ENCODE measurements at places on chromosomes 16 and 17.
A peak's percentile ranks its signal among the peaks of the same experiment; 100 is the strongest.

GRCh38 chr16:27700304-27700995, 150.5 kb downstream of the KATNIP start:
- H3K4me1 ChIP-seq = no peaks in the 10 kb centered on the region
- no peak overlapping the region for H3K27ac ChIP-seq
- H3K27me3 ChIP-seq = no peaks in the 10 kb centered on the region
- no peak for DNase-seq
- no peaks in the 10 kb centered on the region for H3K36me3 ChIP-seq
- no peak overlapping the region for H3K4me3 ChIP-seq

DNA sequence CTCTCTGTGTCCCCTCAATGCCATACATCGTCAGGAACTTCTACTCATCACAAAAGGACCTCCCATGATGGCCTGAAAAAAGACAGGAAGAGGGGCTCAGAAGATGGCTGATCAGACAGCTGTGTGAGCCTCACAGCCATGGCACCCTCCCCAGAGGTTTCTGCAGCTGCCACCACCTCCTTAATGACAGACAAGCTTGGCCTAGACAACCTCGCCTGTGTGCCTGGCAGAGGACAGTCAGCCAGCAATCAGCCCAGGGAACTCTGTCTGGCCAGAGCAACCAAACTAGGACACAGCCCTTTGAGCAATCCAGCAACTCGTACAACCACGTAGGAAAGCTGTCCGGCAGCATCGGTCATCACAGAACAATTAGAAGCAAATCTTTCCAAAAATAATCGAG, 54.2 kb upstream of the MED9 start:
- no peak overlapping the region for H3K4me3 ChIP-seq
- peaks cover 11% of the 10 kb centered on the region for H3K4me1 ChIP-seq
- no peak for DNase-seq
- no peaks in the 10 kb centered on the region for H3K27me3 ChIP-seq

DNA sequence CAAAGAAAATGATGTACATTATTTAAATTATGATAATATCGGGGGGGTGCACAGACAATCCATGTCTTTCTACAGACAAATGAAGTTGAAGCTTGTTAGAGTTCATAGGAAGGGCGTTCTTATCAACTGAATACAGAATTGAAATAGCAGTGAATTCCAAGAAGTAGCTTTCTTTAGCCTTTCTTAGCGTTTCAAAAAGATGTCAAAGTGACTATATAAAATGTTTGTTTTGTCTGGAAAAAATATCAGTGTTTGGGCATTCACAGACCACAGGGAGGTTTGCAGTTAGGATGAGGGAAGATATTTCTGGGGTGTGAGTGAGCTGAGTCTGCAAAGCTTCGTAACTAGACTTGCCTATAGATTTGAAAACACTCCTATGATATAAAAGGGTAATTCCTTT, 55.0 kb downstream of the STX8 start:
- peaks cover 14% of the 10 kb centered on the region for H3K4me1 ChIP-seq
- no peaks in the 10 kb centered on the region for H3K36me3 ChIP-seq
- H3K4me3 ChIP-seq = no peak overlapping the region
- no peak for DNase-seq
- H3K27me3 ChIP-seq = no peaks in the 10 kb centered on the region

DNA sequence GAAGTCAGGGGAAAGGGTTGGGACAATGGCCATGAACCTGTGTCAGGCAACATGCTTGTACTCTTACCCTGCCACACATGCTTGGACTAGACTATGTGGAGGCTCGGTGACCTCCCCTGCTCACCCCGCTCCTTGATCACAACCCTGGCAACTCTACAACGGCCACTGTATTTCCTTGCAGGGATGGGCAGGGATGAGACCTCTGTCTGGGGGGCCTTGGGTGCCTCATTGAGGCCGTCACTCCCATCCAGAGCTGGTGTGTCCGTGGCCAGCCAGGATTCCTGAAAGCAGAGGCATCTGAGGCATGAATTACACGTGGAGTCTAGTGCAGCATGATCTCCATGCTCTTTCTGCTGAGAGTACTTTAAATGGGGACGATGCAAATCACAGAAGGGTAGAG, 948 bp downstream of the PLA2G15 start:
- peaks cover 5% of the 10 kb centered on the region for H3K36me3 ChIP-seq
- peak overlapping the region; percentile 96 for H3K4me3 ChIP-seq
- peaks cover 21% of the 10 kb centered on the region for H3K4me1 ChIP-seq
- H3K27me3 ChIP-seq = no peaks in the 10 kb centered on the region
- DNase-seq = no peak
- no peak overlapping the region for H3K27ac ChIP-seq

DNA sequence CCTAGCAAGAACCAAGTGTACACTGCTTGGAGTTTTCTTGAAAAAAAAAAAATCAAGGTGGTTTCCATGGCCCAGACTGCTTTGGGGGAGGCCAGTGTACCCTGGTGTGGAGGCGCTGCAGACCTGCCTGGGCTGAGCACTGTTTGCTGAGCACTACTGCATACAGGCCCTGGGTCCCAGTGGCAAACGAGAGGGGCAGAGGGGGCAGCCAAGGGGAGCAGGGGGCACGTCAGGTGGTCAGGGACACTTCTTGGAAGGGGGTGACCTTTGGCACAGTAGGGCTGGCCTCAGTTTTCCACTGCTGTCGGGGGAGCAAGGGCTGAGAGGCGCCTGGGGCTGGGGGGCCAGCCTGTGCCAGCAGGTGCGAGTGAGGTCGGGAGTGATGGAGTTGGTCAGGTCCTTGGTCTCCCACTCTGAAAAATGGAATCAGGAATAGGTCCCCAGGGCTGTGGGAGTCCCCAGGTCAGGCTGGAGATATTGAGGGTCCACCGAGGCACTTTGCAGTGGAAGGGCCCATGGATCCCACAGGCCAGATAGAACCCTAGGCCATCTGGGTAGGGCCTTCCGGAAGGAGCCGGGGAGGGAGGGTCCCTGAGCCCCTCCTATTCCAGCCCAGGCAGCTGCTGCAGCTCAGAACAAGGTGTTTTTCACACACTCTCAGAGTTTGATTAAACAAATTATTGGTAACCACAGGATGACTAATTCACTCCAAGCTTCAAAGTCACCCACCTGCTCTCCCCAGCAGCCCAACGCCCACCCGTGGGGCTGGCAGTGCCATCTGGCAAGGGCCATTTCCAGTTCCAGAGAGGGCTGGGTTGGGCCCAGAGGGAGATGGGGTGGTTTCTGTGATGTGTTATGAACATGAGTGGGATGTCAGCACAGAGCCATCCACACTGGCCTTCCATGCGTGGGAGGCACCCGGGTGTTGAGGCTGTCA, 3.5 kb downstream of the ZFPM1 start:
- peak overlapping the region; percentile 84 for H3K4me3 ChIP-seq
- DNase-seq = peak; percentile 51
- peaks cover 28% of the 10 kb centered on the region for H3K4me1 ChIP-seq
- H3K27ac ChIP-seq = peak overlapping the region; percentile 84
- no peaks in the 10 kb centered on the region for H3K27me3 ChIP-seq
- no peaks in the 10 kb centered on the region for H3K36me3 ChIP-seq

GRCh38 chr16:58503166-58503862, 3.4 kb downstream of the NDRG4 start:
- H3K36me3 ChIP-seq = no peaks in the 10 kb centered on the region
- H3K4me1 ChIP-seq = peaks cover 9% of the 10 kb centered on the region
- DNase-seq = no peak

- no peak for DNase-seq
- peaks cover 16% of the 10 kb centered on the region for H3K36me3 ChIP-seq
- H3K27ac ChIP-seq = no peak overlapping the region
- no peaks in the 10 kb centered on the region for H3K27me3 ChIP-seq
- H3K4me1 ChIP-seq = peaks cover 6% of the 10 kb centered on the region
- no peak overlapping the region for H3K4me3 ChIP-seq
Measured at GRCh38 chr17:14089179-14089578, 19.9 kb downstream of the COX10 start.

DNA sequence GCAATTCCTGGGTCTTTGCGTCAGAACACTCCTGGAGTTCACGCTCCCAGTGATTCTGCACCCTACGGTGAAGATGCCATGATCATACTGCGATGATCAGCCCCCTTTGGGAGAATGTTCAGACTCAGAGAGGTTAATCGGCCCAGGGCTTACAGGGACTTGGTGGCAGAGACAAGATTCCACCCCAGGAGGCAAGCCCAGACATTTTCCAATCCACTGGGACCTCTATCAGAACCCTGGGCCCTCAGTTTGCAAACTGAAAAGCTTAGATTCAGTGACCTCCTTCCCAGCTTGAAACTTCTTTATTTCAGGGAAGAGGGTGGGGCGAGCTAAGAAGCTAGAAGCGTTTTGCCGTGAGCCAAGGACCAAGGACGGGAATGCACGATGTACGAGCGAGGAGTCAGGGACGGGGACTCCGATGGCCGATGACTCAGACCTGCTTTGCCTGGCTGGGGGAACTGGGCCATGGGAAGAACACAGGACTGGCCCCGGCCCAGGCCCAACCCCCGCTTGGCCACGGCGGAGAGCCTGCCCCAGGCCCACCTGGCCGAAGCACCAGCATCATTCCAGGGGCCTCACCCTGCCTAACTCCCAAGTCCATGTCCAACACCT, 34.7 kb downstream of the SOCS3 start:
- H3K4me3 ChIP-seq = no peak overlapping the region
- H3K27ac ChIP-seq = no peak overlapping the region
- no peak for DNase-seq
- peaks cover 9% of the 10 kb centered on the region for H3K27me3 ChIP-seq

- peaks cover 18% of the 10 kb centered on the region for H3K4me1 ChIP-seq
- H3K36me3 ChIP-seq = peaks cover 6% of the 10 kb centered on the region
- H3K27ac ChIP-seq = peak overlapping the region; percentile 64
Measured at GRCh38 chr16:4693956-4694641, 737 bp downstream of the NUDT16L1 start.

- no peak overlapping the region for H3K27ac ChIP-seq
- H3K27me3 ChIP-seq = peaks cover 3% of the 10 kb centered on the region
- DNase-seq = no peak
Measured at GRCh38 chr17:14779241-14779640, 478.4 kb downstream of the HS3ST3B1 start.

- DNase-seq = no peak
- H3K4me3 ChIP-seq = no peak overlapping the region
- H3K27me3 ChIP-seq = no peaks in the 10 kb centered on the region
- H3K4me1 ChIP-seq = no peaks in the 10 kb centered on the region
- H3K27ac ChIP-seq = no peak overlapping the region
- no peaks in the 10 kb centered on the region for H3K36me3 ChIP-seq
Measured at GRCh38 chr17:17525311-17525710, 29.1 kb upstream of the RASD1 start.

DNA sequence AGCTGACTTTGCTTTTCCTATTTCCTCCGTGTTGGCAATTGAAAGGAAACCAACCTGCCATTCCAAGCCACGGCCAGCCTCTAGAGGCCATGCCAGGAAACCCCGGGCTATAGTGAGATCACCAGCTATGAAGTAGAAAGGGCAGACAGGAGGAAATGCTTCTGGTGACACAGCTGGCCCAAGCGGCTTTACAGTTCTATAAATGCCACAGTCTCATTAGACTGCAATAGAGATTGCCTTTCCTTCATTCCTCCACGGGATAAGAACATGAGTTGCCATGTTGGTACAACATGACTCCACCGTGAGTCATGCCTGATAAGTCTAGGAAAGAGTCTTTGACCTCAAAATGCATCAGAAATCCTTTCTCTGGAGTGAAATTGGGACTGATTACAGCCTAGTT, 384.9 kb downstream of the GRIN2A start:
- DNase-seq = no peak
- H3K27ac ChIP-seq = no peak overlapping the region
- H3K27me3 ChIP-seq = no peaks in the 10 kb centered on the region

- H3K4me1 ChIP-seq = no peaks in the 10 kb centered on the region
- DNase-seq = no peak
- H3K4me3 ChIP-seq = no peak overlapping the region
- H3K27ac ChIP-seq = no peak overlapping the region
- H3K27me3 ChIP-seq = no peaks in the 10 kb centered on the region
Measured at GRCh38 chr17:14919631-14920213, 345.4 kb downstream of the PMP22 start.

DNA sequence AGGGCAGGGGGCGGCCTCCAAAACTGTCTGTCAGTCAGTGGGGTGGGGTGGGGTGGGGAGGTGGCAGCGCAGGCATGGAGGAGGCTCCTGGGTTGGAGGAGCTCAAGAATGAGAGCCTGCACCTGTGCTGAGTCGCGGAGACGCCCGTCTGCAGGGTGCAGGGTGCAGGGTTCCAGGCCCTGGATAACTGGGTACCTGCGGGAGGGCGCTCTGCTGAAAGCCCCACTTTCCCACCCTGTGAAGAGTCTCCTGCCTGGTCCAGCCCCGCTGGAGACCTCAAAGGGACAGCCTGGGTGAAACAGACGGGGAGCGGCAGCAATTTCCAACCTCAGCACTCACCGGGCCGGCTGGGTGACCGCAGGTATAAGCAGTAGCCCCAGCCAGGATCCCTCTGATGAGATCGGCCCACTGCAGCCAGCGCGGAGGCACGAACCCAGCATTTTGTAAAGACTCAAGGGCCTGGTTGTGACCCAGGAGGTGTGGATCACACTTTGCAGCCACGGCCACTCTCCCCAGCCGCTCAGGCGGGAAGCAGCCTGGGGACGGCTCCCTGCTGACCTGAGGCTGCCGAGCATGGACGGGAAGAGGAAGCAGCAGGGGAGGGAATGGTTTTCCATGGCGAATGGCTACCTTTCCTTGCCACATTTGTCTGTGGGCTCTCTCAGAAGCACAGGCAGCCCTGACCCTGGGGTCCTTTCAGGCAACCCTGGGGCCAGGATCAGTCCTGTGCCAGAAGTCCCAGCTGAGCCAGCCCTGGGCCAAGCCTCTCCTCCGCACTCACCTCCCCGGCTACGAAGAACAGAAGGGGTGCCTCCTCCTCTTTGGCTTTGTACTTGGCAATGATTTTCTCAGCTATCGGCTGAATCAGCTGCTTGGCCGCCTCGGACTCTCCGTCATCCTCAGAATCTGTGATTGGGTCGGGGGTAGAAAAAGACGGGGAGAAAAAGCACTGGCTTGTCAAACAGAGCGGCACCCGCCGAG, 21.0 kb downstream of the MRM3 start:
- H3K4me1 ChIP-seq = no peaks in the 10 kb centered on the region
- no peak for DNase-seq
- H3K27me3 ChIP-seq = no peaks in the 10 kb centered on the region
- H3K27ac ChIP-seq = no peak overlapping the region
- H3K36me3 ChIP-seq = no peaks in the 10 kb centered on the region

DNA sequence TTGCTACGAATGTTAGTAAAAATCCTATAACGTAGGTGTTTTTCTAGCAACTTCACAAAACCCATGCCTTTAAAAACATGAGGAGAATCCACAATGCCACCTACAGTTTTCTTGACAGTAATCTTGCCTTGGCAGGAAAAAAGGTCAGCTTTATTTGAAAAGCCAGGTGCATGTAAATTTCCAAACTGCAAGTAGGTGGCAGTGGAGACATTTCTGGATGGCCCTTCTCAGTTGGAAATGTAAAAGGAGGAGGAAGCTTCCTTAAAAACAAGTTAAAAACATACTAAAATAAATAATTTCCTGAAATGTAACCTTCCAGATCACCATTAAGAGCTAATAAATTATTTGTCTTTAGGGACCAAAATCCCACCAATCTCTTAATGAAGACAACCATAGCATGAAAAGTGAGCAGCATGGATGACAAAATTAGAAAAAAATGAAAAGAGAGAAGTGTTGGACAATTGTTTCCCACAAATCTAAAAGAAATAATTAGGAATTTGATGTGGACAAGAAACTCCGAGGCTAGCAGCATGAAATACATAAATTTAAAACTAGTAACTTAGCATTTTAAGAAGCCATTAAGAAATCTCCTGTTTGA, 152.2 kb downstream of the SNX11 start:
- no peaks in the 10 kb centered on the region for H3K27me3 ChIP-seq
- peaks cover 4% of the 10 kb centered on the region for H3K36me3 ChIP-seq
- no peak for DNase-seq
- H3K4me1 ChIP-seq = peaks cover 5% of the 10 kb centered on the region

- no peaks in the 10 kb centered on the region for H3K36me3 ChIP-seq
- peaks cover 11% of the 10 kb centered on the region for H3K27me3 ChIP-seq
- DNase-seq = no peak
- H3K27ac ChIP-seq = no peak overlapping the region
Measured at GRCh38 chr17:49266233-49266632, 35.6 kb upstream of the PHOSPHO1 start.

All from activated CD8-positive, alpha-beta memory T cell treated with anti-CD3 and anti-CD28 coated beads, Interleukin-2, amount 10 ng/mL, durations not matched to agents 7 days and 5 days (primary cell).